Panc1 (cell line): ENCODE measurements at places on chromosomes 7 and 10. TPM values are rescaled to one million over a fixed set of nuclear protein-coding genes. Genes with fewer than 3 reads are reported as not detected.

The NRG3 gene
- total RNA-seq = 0.08 TPM

The HPSE2 gene
- total RNA-seq = not detected

The OGDHL gene
- total RNA-seq = 1.3 TPM

The CC2D2B gene
- 0.21 TPM for total RNA-seq
